ENCODE measurements at places on chromosomes 5 and 9. TPM values are rescaled to one million over a fixed set of nuclear protein-coding genes. Genes with fewer than 3 reads are reported as not detected.

DNA sequence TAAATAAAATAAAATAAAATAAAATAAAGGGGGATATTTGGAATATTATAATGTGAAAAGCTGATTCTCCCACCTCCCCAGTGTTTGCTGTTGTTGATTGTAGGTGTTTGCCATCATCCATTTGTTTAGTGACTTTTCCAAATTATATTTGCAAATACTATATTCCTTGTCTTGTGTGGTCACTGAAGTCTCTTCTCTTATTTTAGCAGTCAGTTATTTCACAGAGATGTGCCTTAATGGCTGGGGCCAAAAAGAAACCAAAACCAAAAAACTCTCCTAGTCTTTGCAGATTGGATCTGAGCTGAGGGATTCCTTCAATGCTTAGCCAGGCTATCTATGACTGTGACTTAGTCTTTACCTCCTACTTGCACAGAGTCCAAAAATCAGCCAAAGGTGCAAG is 70.9 kb upstream of the ZNF169 start:
- no peak for DNase-seq
- no peak overlapping the region for H3K4me3 ChIP-seq
- no peaks in the 10 kb centered on the region for H3K27me3 ChIP-seq
- H3K27ac ChIP-seq: no peak overlapping the region

- H3K4me1 ChIP-seq: no peaks in the 10 kb centered on the region
- no peak overlapping the region for H3K27ac ChIP-seq
- no peaks in the 10 kb centered on the region for H3K27me3 ChIP-seq
- no peak for DNase-seq
- no peak overlapping the region for H3K4me3 ChIP-seq
- H3K36me3 ChIP-seq: no peaks in the 10 kb centered on the region
Observed at GRCh38 chr5:163789870-163790269, 284.5 kb downstream of the MAT2B start.

- DNase-seq: no peak
- H3K27me3 ChIP-seq: no peaks in the 10 kb centered on the region
- H3K27ac ChIP-seq: no peak overlapping the region
Observed at GRCh38 chr5:42760426-42760825, 3.8 kb downstream of the CCDC152 start.

- no peak overlapping the region for H3K4me3 ChIP-seq
- no peaks in the 10 kb centered on the region for H3K36me3 ChIP-seq
- H3K27me3 ChIP-seq: no peaks in the 10 kb centered on the region
- peaks cover 13% of the 10 kb centered on the region for H3K4me1 ChIP-seq
- H3K27ac ChIP-seq: no peak overlapping the region
- no peak for DNase-seq
Observed at GRCh38 chr5:111747337-111747736, 9.7 kb downstream of the NREP start.

DNA sequence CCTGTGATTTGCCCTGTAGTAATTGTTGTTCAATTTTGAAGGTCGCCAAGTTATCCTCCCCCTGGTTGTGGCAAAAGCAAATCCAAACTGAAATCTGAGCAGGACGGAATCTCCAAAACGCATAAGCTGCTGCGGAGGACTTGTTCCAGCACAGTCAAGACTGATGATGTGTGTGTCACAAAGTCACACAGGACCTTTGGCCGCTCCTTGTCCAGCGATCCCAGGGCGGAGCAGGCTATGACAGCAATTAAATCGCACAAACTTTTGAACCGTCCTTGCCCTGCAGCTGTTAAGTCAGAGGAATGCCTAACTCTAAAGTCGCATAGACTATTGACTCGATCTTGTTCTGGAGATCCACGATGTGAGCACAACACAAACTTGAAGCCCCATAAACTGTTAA is 128.4 kb downstream of the PARP8 start:
- peaks cover 10% of the 10 kb centered on the region for H3K36me3 ChIP-seq
- no peak overlapping the region for H3K4me3 ChIP-seq
- no peaks in the 10 kb centered on the region for H3K27me3 ChIP-seq
- H3K27ac ChIP-seq: no peak overlapping the region

- H3K4me3 ChIP-seq: no peak overlapping the region
- H3K36me3 ChIP-seq: no peaks in the 10 kb centered on the region
- no peaks in the 10 kb centered on the region for H3K27me3 ChIP-seq
- H3K4me1 ChIP-seq: peaks cover 17% of the 10 kb centered on the region
- DNase-seq: no peak
- H3K27ac ChIP-seq: peak overlapping the region; percentile 87
Observed at GRCh38 chr9:69996967-69997366, 46.7 kb upstream of the MAMDC2 start.

DNA sequence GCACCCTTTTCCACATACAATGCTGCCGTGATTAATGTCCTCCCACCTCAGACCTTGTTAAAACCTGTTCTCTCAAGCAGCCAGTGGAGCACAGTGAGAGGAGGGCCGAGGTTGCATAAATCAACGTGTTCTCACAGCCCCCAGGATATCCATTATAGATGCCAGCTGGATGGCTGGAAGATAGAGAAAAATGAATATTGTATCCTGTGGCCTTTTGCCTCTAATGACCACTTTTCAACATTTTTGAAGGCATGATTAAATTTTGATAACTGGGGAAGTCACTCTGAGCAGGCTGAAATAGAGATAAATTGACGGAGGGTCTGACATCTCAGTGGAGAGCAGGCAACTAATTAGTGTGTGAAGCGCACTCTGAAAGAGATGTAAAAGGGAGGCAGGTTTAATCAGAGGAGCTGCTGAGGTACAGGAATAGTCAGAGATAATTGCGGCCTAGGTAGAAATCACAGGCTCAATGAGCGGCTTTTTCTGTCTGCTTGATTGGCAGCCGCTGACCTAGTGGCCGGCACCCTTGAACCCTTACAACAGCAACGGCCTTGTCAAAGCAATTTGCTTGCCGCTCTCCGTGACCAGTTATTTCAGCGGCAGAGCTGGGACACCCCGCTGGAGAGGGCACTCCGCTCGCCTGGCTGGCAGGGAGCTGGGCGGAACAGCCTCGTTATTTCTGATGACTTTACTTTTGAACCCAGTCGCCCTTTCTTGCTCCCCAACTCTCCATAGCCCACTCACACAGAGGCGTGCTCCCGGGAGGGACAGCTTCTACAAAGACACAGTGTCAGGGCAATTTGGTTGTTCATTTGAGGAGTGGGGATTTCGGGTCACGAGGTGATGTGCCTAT is 560.7 kb downstream of the PSAT1 start:
- no peaks in the 10 kb centered on the region for H3K36me3 ChIP-seq
- no peak for DNase-seq
- H3K4me1 ChIP-seq: no peaks in the 10 kb centered on the region
- no peak overlapping the region for H3K27ac ChIP-seq

DNA sequence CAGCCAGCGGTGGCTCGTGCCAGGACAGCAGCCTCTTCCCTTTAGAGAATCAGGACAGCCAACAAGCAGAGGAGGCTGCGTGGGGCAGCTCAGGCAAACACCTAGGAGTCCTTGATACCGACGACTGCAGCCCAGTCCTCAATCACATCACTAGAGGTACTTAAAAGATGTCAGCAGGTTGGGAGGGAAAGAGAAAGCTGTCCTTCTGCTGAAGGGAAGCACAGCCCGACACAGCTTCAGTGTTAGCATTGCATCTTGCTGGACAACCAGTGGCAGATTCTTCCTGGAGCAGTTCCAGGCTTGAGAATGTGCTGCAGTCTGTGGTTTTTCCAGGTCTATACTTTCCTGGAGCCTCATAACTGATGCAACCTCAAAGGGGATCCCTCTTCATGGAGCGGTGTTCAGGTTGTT is 230.5 kb downstream of the SYK start:
- no peaks in the 10 kb centered on the region for H3K36me3 ChIP-seq
- H3K27ac ChIP-seq: no peak overlapping the region
- no peak overlapping the region for H3K4me3 ChIP-seq

DNA sequence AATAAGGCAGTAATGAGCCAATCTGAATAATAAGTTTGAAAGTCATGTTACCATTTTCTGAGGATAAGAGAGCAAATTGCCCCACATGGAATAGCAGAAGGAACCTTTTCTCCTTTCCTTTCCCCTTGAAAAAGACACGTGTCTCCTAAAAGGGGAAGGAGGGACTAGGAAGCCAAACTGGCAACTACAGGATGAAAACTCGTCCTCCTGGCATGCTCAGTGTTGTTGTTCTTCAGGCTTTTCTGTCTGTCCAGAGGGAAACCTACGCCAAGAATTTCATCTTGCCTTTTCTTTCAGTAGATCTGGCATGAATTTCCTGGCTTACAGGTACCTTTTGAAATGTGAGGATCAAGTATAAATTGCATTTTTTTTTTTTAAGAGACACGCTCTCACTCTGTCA is 355.9 kb upstream of the TLE4 start:
- no peak overlapping the region for H3K27ac ChIP-seq
- H3K36me3 ChIP-seq: no peaks in the 10 kb centered on the region
- no peak for DNase-seq
- peaks cover 9% of the 10 kb centered on the region for H3K4me1 ChIP-seq
- no peaks in the 10 kb centered on the region for H3K27me3 ChIP-seq

GRCh38 chr5:55502759-55503158 is 32.0 kb downstream of the PLPP1 start:
- H3K36me3 ChIP-seq: no peaks in the 10 kb centered on the region
- H3K27ac ChIP-seq: no peak overlapping the region
- H3K27me3 ChIP-seq: no peaks in the 10 kb centered on the region
- peaks cover 21% of the 10 kb centered on the region for H3K4me1 ChIP-seq

- H3K36me3 ChIP-seq: peaks cover 10% of the 10 kb centered on the region
- DNase-seq: no peak
- H3K27me3 ChIP-seq: no peaks in the 10 kb centered on the region
Observed at GRCh38 chr5:108054349-108054748, 327.5 kb downstream of the FBXL17 start.

Gene PAEP
- not detected for total RNA-seq

Gene ORM2
- 9.5 TPM for total RNA-seq

Gene TAF7
- 70.3 TPM for total RNA-seq

Gene C5orf58
- not detected for total RNA-seq

Gene SH3PXD2B
- 29.1 TPM for total RNA-seq

Gene FYB1
- 2.1 TPM for total RNA-seq

Gene CSF1R
- total RNA-seq: 9.9 TPM

All from suprapubic skin (tissue), 4 donors.